ENCODE measurements at places on chromosomes 12 and 14.

DNA sequence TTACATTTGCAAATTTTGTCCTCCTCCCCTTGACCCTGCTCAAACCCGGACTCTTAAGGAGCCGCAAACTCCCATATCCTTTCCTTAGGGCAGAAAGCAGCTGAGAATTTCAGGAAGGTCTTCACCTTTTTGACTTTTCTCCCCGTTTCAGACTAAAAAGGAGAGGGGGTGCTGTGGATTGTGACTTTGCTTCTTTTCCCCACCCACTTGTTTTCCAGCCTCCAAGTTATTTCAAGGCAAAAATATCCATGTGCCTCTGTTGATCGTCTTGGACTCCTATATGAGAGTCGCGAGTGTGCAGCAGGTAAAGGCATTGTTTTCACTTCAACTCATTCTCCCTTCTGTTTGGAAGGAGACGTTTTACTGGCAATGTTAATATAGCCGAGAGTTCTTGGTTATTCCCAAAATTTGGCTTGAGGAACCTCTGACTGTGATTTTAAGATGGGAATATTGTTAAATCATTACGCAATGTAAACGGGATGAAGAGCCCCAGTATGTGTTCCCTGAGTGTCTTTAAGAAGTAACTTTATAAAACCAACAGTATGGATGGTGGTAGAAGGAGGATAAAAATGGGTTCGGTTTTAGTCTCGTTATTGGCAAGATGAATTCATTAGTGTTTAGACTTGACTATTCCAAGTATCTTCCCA is 663 bp downstream of the LRRK2 start:
- no peak for DNase-seq

- no peak for DNase-seq
Observed at GRCh38 chr14:99659333-99659741, 14.4 kb downstream of the HHIPL1 start.

DNA sequence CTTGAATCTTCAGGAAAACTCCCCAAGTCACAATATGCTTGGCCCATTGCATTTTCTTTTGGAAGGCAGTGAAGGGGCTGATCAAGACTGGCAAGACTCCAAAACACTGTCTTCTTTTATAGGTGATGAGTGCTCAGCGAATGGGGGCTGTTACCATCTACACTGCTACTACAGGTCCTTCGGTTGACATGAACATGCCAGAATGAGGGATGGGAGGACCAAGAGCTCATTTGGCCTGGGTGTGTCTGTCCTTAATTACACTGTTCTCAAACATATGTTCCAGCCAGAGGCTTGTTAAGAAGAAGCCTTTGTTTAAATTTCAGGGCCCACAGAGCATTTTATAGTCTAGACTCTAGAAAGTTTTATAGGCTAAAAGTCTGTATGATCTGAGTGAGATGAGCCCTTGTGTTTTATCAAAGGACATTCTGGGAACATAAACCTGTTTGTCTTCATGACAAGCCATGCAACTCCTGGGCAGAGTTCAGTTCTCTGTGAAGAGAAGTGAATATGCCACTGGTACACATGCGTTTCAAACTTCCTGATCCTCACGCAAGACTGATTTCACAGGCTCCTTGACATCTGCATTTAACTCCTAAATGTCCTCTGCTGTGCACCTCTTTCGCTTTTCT is 4.7 kb upstream of the FAM234B start:
- DNase-seq, result no peak

DNA sequence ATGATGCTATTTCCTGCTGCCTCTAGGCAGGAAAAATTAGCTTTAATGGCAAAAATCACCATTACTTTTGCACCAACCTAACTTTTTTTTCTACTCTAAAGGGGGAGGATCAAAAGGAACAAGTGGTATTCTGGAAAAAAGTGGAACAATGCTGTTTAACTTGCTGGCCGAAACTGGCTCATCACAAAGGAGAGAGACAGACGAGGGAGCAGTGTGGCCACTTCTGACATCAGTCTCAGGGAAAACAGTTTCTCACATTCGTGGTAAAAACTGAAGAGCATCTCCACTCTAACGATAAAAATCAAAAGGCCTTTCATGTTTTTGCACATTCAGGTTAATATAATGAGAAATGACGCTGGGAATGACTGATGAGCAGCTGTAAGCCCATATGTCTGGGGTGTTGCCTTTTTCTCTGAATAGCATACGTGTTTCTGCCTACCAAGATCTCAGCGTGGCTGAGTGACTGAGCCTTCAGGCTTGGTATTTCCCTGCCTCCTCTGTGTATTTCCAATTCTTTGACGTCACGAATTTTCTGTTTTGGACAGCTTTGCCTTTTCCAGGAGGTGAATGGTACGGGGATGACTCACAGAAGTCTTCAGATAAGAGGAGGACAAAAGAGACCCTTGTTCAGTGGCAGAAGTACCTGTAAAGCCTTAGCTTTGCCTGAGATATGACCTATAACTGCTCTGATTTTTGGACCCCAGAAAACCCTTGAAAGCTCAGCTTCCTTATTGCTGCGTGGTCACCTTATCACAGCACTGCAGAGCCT is 358.8 kb downstream of the GLT1D1 start:
- no peak for DNase-seq

- DNase-seq, result no peak
Observed at GRCh38 chr12:89760783-89761182, 52.1 kb upstream of the ATP2B1 start.

- no peak for DNase-seq
Observed at GRCh38 chr12:121209221-121209620, 708 bp upstream of the P2RX4 start.

- no peak for DNase-seq
Observed at GRCh38 chr12:101803978-101804377, 26.8 kb downstream of the GNPTAB start.

DNA sequence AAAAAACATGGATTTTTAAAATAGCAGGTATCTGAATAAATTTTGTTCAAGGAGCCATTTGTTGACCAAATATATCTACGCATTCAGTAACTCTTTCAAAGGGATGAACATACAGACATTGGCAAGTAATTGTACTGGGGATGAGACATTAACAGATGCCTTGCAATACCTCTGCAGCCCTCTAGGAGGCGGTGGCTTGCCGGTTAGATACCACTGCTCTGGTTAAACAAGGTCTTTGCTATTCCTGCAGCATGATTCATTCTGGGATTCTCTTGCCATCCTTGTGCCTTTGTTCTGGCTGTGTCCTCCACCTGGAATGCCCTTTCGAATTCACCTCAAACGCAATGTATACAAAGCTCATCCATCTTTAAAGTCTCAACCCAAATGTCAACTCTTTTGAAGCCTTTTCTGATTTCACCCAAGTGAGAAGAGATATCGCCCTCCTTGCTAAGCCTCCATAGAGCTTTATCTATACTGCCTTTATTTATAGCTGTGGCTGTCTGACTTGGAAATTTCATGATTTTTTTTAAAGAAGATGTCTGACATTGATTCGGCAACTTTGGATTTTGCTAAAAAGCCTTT is 131.0 kb upstream of the SRRM4 start:
- DNase-seq, result no peak

DNA sequence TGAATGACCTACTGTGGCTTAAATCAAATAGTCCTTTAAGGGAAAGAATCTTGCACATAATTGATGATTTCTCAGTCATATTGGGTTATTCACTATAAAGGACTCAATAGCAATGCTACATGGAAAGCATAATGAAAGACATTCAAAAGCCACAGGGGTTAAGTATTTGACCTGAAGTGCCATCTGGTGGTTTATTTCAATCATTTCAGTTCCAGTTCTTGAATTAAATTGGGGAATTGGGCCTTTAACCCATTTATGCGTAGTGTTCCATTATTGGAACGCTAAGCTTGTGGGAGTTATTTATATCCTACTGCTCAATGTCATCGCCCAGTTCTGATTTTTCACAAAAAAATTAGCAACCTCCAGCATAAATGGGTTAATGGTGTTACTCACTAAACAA is 41.3 kb upstream of the C12orf71 start:
- no peak for DNase-seq

DNA sequence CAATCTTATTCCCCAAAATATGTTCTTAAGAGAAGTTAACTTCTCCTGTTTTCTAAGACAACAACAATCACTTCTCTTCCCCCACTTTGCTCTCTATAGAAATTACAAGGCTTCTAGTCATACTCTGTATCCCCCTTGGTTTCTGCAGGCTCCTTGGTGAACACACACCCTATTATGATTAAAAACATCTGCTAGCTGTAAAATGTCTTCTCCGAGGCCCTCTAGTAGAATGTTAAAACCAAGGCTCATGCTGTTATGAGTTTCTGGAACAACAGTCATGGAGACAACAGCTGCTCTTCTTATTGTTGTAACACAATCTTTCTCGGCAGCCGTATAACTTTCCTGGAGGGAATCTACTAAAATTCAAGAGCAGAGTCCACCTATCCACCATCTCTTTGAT is 397.5 kb upstream of the CCDC196 start:
- DNase-seq, result no peak

DNA sequence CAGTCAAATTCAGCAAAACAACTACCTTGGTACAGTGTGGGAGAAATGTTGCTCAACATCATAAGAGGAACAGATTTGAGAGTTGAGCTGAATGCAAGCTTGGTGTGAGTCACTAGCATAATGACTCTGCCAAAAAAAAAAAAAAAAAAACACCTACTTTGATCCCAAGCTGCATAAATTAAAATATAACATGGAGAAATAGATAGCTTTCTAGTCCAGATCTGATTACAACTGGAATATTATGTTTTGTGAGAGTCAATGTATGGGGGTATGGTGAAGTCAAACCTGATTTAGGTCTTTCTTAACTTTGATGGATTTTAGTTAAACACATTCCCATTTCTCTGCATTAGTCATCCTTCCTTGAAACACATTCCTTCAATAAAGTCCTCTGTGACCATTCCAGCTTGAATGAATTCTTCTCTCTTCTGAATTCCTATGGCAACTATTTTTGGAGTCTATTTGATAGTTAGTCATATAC is 188.1 kb downstream of the SLC5A8 start:
- no peak for DNase-seq

GRCh38 chr14:78022059-78022458 is 148.1 kb upstream of the NRXN3 start:
- no peak for DNase-seq

DNA sequence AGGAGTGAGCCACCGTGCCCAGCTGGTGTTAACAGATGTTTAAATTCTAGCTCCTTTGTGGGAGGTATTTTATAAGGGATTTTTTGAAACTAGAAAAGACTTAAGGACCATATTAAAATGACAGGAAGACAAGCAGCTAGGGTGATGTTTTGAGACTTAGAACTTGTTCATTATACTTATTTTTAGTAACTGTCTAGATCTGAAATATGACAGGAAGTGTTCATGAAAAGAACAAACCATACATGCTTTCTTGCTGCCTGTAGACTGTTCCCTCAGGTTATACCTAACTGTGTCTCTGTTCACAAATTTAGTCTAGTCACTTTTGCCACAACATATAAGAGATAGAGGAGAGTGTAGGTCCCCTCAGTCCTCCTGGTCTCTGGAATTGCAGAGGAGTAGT is 36.9 kb upstream of the KCNH3 start:
- DNase-seq, result no peak

GRCh38 chr12:56216461-56216860 is 5.3 kb downstream of the RNF41 start:
- no peak for DNase-seq

DNA sequence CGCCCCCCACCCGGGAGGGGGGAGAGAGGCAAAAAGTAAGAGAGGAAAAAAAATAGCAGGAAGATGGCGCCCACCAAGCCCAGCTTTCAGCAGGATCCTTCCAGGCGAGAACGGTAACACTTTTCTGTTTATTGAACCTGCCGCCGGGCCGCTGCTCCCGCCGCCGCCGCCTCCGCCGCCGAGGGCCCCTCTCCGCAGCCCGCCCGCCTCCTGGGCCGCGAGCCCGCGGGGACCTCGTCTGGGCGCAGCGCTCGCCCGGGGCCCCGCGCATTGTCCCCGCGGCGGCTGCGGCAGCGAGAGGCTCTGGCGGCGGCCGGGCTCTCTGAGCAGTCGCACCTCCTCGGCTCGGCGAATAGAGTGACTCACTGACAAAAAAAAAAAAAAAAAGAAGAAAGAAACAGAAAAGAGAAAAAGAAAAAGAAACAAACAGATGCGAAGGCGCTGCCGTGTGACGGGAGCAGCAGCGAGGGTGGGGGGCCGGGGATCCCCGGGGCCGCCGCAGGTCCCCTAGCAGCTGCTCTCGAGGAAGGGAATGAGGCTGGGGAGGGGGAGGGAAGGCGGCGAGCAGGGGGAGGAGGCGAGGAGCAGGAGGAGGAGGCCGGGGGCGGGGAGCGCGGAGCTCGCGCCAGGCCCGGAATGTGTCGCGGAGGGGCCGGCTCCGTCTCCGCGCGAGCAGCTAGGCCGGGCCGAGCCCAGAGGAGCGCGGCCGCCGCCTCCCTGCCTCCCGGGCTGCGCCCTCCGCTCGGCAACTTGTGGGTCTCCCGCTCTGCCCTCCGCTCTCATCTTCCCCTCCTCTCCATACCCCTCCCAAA is 781 bp downstream of the NPAS3 start:
- no peak for DNase-seq

DNA sequence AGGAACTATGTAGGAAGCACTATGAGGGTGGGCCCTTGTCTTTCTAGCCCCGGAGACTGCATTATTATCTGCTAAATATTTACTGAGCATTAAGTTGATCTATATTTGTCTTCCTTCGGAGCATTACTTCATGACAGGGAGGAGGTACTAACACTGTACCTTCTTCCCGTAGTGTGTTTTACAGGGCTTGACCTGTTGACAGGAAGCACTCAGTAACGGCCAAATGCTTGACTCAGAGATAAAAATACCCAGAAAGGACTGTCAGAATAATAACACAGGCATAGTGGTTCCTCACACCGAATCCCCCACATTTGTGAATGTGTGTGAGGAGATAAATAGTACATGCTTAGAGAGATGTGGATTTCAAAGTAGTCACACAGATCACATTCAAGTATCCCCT is 466.6 kb downstream of the EGLN3 start:
- no peak for DNase-seq

DNA sequence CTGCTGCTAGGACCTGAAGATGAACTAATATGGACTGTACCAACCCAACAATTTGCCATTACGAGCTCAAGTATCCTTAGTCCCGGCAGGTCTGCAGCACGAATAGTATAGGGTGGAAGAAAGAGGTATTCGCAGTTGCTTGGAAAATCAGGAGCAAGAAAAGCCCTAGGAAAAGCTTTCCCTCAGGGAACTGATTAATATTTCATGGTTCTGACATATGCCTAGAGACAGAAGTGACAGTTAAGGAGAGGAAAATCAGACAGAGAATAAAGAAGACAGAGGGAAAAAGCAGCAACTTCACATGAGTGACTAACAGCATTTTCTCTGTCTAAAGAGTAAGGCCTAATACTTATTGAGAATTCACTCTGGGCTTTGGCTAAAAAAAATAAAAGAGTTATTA is 602.9 kb upstream of the ATP2B1 start:
- DNase-seq, result no peak

- no peak for DNase-seq
Observed at GRCh38 chr12:109609342-109609741, 35.7 kb downstream of the MVK start.

DNA sequence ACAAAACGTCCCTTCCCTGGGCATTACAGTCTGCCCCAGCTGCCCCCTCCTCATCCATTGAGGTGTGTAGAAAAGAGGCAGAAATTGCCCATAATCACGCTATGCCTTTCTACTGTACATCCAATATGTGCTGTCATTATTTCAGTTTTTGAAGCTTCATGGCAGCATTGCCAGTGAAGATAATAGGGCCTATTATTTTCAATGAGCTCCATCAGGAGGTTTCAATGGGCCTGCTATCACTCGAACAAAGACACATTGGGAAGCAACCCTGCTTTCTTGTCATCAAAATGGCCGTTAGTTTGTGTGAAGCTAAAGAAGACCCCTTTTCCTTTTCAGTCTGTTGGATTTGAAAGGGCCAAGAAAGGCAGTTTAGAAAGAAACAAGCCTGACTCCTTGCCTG is 653.8 kb downstream of the NOVA1 start:
- no peak for DNase-seq

- no peak for DNase-seq
Observed at GRCh38 chr14:97277711-97278110, 480.5 kb downstream of the VRK1 start.
